ENCODE measurements at places on chromosomes 11 and 22. TPM values are rescaled to one million over a fixed set of nuclear protein-coding genes. Genes with fewer than 3 reads are reported as not detected.

Gene SAA4
- total RNA-seq = not detected

DNA sequence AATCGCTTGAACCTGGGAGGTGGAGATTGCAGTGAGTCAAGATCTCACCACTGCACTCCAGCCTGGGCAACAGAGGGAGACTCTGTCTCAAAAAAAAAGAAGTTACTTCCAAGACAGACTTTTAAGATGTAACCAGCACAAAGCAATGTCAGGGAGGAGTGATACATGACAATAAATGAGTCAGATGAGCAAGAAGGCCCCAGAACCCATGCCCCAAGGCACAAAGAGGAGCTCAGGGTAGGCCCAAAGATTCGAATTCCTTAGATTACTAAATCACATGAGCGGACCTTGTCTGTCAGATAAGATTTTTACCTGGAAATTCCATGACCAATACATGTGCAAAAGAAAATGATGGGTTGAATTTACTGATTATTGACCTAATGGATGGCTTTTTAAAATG is 10.5 kb upstream of the JHY start:
- no peak for DNase-seq
- no peaks in the 10 kb centered on the region for H3K36me3 ChIP-seq
- peaks cover 4% of the 10 kb centered on the region for H3K4me1 ChIP-seq
- H3K27me3 ChIP-seq = peaks cover 14% of the 10 kb centered on the region

Gene CCDC82
- 27.6 TPM for total RNA-seq

Gene LRP4
- 0.12 TPM for total RNA-seq

Gene OR52H1
- total RNA-seq = not detected

GRCh38 chr11:8359521-8359920 is 95.8 kb upstream of the LMO1 start:
- no peak overlapping the region for H3K27ac ChIP-seq
- no peaks in the 10 kb centered on the region for H3K4me1 ChIP-seq
- H3K4me3 ChIP-seq = no peak overlapping the region
- H3K27me3 ChIP-seq = peaks cover 9% of the 10 kb centered on the region

- H3K4me3 ChIP-seq = no peak overlapping the region
- no peaks in the 10 kb centered on the region for H3K36me3 ChIP-seq
- H3K27me3 ChIP-seq = peaks cover 14% of the 10 kb centered on the region
- no peak overlapping the region for H3K27ac ChIP-seq
- peaks cover 5% of the 10 kb centered on the region for H3K4me1 ChIP-seq
Measured at GRCh38 chr22:44555046-44555445, 57.0 kb upstream of the RTL6 start.

- H3K36me3 ChIP-seq = no peaks in the 10 kb centered on the region
- no peak overlapping the region for H3K27ac ChIP-seq
- peaks cover 23% of the 10 kb centered on the region for H3K27me3 ChIP-seq
Measured at GRCh38 chr22:22394591-22394990, 114.0 kb downstream of the ZNF280B start.

DNA sequence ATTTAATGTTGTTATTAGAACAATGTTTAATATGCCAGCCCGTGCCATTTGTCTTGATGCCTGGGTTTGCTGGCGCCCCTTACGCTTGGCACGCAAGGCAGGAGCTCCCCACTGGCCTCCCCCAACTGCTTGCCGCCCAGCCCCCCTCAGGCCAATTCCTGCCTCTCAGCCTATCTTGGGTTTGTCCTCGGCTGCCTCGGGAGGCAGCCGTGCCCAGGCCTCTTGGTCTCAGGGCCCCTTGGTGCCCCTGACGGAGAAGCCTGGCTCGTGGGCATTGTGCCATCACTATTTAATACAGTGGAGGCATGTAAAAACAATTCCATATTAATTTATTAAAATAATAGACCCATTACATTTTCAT is 119.8 kb downstream of the KCNQ1OT1 start:
- H3K27me3 ChIP-seq = no peaks in the 10 kb centered on the region
- no peak for DNase-seq
- no peak overlapping the region for H3K4me3 ChIP-seq
- no peaks in the 10 kb centered on the region for H3K36me3 ChIP-seq
